NCI-H526 treated with DMSO at 0.1 percent for 48 hours (cell line): ENCODE measurements at places on chromosomes 6 and 20.

GRCh38 chr20:687468-688203 lies 12.0 kb upstream of the SCRT2 start:
- no peak for DNase-seq

- no peak for DNase-seq
These were observed 60.7 kb upstream of the ADGRG6 start for GRCh38 chr6:142241061-142241460.

DNA sequence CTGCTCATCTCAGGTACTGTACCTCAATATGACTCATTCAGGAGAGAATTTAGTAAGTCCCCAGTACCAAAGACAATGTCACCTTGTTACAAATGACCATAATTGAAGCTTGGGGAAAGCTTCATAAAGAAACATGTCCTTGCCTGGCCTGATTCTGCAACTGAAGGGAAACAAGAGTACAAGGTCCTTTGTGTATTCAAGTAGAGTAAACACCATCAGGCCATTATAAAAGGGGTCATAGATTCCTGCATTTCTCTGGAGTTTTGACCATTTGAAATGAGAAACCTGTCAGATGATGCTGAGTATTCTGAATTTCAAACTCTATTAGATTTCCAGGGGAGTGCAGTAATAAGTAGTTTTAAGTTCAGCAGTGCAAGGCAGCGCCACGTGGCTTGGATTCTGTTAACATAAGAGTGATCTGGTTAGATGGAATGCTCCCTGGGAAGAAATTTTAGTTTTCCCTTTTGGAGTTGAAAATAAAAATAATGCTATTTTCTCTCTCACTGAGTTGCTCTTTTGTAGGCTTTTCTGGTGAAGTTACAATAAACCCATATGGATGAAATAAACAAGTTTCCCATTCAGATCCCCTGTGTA lies 1054.3 kb downstream of the EPHA7 start:
- DNase-seq = no peak

GRCh38 chr20:34669094-34669493 lies 7.8 kb downstream of the PIGU start:
- DNase-seq = no peak

DNA sequence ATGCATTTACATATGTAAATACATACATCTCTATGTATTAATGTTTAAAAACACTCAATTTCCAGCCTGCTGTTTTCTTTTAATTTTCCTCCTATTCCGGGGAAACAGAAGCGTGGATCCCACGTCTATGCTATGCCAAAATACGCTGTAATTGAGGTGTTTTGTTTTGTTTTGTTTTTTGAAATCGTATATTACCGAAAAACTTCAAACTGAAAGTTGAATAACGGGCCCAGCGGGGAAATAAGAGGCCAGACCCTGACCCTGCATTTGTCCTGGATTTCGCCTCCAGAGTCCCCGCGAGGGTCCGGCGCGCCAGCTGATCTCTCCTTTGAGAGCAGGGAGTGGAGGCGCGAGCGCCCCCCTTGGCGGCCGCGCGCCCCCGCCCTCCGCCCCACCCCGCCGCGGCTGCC lies 355 bp upstream of the BMP2 start:
- DNase-seq = no peak

DNA sequence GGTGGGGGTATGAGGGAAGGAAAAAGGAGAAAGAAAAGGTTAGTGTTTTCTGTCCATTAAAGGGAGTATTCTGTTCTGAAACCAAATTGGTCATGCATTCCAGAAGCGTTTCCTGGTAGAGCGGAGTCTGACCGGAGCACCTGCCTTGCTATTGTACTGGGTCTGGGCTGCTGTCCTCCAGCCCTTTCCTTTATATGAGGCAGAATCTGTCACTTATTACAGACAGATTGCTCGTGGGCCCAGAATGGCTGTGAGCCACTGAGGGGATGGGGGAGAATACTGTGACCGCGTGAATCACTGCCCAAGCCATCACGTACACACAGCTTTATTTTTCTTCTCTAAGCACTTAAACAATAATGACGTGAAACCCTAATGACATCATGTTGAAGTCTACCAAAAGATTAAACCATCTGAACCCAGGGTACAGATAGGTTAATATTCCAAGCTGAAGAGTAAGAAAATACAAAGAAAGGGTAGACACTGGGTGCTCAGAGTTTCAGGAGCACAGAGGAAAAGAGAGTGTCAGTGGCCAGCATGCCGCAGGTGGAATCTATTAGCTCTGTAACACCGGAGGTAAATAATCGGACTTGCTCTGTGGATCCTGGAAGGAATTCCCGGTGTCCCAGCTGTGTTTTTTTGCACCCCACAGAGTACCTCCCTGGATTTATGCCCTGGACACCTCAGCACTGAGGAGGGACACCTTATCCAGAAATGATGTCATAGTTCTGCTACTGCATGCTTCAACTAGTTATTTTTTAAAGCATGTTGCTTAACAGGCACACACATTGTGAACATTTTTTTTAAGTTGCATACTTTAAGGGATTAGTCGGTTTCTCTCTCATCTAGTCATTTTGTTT lies 573.3 kb downstream of the PKHD1 start:
- no peak for DNase-seq

DNA sequence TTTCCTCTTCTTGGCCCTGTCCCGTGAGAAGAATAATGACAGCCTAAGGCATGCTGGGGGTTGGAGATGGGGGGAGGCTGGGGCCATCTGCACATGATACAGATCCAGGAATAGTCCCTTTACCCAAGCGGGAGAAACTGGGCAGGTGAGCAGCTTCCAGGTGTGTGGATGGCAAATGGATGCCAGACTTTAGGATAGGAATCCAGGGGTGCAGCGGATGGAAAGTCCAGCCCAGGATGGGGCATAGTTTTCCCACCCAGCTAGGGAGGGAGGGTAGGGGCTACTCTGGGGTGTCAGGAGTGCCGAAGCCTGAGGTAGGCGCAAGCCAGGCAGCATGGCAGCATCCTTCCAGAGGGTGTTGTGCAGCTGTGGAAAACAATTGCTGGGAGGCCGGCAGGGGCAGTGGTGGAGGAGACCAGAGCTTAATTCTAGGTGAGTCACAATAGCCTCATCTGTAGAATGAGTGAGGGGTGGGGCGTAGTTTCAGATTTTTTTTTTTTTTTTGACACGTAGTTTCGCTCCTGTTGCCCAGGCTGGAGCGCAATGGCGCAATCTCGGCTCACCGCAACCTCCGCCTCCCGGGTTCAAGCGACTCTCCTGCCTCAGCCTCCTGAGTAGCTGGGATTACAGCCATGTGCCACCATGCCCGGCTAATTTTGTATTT lies 15.4 kb upstream of the FAM110A start:
- no peak for DNase-seq

DNA sequence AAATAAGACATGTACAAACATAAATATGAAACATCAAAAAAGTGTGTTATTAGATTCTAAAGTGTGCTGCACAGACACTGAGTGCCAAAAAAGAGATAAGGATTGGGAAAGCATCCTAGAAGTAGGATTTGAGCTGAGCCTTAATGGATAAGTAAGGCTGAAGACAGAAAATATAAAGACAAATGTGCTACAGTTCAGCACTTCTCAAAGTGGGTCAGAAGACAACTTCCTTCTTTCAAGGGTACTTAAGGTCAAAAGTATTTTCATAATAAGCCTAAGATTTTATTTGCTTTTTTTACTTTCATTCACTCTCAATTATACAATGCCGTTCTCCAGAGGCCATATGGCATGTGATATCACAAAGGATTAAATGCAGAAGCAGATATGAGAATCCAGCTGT lies 16.8 kb downstream of the USP45 start:
- DNase-seq = no peak

DNA sequence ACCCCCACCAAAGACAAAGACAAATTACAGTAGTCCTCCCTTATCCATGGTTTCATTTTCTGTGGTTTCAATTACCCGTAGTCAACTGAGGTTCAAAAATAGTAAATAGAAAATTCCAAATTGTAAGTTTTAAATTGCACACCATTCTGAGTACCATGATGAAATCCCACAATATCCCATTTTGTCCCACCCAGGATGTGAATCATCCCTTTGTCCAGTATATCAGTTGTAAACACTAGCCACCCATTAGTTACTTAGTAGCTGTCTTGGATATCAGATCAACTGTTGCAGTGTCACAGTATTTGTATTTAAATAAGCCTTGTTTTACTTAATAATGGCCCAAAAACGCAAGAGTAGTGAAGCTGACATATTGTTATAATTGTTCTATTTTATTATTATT lies 364.0 kb upstream of the ARID1B start:
- no peak for DNase-seq

GRCh38 chr6:3875486-3875885 lies 26.3 kb downstream of the FAM50B start:
- no peak for DNase-seq

GRCh38 chr6:170067181-170067641 lies 223.7 kb downstream of the DLL1 start:
- DNase-seq = no peak

DNA sequence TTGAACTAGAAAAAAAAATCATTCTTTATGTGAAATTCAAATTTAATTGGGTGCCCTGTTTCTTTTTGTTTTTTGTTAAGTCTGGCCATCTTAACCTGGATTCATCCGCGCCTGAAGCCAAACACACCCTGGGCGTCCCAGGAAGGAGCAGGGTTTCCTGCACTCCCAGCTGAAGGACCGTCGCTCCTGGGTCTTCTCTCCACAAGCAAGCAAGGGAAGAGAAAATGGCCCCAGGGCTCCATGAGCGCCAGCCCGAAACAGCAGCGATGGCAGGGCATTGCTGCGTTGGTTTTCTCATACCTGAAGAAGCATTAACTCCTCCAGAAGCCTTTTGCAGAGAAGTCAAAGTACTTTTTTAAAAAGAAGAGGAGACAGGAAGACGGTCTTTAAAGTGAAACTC lies 105.4 kb upstream of the AFDN start:
- DNase-seq = no peak

DNA sequence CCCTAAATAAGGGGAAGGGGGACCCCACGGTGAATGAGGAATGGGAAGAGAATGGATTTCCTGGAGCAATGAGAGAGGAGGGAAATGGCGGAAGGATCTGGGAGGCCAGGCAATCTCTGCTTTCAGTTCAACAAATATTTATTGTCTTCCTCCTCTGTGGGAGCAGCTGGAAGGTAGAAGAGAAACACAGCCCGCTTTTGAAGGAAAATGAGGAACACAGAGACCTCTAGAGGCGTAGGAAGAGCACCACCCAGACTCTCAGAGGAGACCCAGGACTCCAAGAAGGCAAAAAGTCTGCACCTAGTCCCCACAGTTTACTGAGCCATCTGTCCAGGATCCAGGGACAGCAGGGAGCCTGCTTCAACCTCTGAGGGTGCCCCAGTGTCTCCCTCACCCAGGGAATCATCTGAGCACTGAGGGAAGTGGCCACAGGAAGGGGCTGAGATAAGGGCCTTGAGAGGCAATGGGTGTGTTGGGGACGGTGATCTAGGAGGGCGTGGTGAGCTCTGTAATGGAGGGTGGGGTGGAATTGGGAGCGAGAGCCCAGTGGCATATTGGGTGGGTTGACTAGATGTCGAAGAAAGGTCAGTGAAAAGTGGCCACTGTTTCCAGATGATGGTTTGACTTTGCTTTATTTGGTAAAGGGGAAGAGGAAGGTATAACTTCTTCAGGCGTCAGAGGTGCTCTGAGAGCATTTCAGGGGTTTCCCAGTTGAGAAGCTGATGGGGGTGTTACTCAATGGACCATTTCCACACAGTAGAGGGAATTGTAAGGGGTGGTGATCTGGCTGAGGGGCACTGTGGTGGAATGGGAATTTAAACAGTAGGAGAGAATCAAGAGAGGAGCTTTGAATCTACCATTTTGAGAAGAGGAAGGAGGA lies 610 bp downstream of the PSORS1C1 start:
- DNase-seq = no peak

GRCh38 chr20:37278966-37279590 lies 10.4 kb upstream of the MANBAL start:
- no peak for DNase-seq

DNA sequence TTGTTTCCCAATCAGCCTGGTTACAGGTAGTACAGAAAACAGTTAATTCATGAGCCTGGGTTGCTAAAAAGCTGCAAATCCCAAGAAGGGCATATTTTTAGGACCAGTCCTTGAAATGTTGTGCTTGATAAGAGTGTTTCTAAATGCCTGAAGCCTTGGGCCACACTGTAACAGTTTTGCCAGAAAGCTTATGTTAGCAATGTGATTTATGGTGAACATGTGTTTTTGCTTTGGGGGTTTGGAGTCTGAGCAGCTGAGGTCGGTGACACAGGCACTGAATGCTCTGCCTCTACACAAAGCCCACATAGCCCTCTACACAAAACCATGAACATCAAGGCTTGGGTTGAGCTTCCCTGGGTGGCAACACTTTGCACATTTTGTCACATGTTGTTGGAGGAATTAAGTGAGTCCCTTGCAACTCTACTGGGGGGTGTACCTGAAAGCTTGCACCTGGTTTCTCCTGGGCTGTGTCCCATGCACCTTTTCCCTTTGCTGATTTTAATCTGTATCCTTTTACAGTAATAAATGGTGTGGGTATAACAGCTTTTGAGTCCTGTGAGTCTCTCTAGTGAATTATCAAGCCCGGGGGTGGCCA lies 22.2 kb downstream of the AHI1 start:
- DNase-seq = no peak

DNA sequence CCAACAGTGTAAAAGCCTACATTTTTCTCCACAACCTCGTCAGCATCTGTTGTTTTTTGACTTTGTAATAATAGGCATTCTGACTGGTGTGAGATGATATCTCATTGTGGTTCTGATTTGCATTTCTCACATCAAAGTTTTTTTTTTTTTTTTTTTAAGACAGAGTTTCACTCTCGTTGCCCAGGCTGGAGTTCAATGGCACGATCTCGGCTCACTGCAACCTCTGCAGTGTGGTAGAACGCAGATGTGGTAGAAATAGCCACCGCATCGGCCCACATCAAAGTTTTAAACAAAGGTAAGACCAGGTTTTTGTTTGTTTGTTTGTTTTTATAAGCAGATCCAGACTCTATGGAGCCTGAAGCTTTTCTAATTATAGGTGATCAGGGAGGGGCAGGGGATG lies 12.7 kb upstream of the PPP1R3G start:
- no peak for DNase-seq

GRCh38 chr6:168641446-168641845 lies 200.5 kb downstream of the SMOC2 start:
- no peak for DNase-seq

DNA sequence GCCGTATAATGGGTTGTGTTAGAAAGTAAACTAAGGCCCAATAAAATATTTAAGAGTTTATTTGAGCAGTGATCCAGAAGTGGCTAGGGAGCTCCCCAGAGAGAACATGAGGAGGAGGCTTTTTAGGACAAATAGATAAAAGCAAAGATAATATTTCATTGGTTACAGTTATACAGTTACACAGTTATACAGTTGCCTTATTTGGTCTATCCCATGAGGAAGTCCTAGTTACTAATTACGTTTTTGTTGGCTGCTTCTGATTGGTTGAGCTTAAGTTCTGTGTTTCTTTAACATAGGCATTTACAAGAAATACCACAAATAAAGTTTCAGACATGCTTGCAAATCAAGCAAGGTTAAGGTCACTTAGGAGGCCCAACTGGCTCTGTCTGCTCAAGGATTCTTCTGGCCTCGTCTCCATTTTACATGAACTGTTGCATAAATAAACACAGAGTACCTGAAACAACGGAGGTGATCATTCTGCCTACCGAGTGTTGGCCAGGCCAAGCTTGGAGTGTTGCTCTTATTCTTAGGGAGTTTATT lies 7.0 kb downstream of the UBD start:
- no peak for DNase-seq
